ENCODE measurements at places on chromosomes 6 and 20. TPM values are rescaled to one million over a fixed set of nuclear protein-coding genes. Genes with fewer than 3 reads are reported as not detected.
A peak's percentile ranks its signal among the peaks of the same experiment; 100 is the strongest.

DNA sequence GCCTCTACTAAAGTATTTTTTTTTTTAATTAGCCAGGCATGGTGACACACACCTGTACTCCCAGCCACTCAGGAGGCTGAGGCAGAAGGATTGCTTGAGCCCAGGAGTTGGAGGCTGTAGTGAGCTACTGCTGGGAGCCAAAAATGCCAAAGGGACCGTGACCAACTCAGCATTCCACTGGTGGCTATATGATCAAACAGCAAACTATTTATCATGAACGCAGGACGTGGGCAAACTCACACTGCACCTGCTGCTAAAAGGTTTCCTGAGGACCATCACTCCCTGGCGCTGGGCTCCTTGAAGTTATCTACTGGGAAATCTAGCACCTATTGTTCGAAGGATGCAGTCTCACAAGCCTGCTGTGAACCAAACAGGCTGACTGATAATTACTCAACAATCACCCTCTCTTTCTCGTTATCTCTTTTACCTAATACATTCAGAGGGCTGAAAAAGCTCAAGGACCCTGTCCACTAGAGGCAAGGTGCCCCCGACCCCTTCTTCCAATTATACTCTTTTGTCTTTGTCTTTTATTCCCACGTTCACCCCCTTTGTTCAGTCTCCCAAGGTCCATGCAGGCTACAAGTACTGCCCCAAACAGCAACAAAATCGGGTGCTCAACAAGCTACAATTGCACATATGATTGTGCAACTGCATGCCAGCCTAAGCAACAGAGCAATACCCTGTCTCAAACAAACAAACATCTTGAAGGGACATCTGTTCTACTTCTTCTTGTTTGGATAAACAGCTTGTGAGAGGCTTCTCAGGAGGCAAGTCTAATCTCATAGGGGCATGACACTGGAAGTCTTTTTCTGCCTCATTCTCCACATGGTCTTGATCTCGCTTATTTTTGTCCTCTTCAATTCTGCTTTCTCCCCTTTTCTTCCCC, 47.7 kb upstream of the PLN start:
- H3K36me3 ChIP-seq: no peaks in the 10 kb centered on the region
- no peaks in the 10 kb centered on the region for H3K4me1 ChIP-seq
- no peak for DNase-seq

- H3K36me3 ChIP-seq: no peaks in the 10 kb centered on the region
- peak; percentile 16 for DNase-seq
- H3K27me3 ChIP-seq: no peaks in the 10 kb centered on the region
- no peak overlapping the region for H3K4me3 ChIP-seq
- H3K4me1 ChIP-seq: no peaks in the 10 kb centered on the region
These were observed 37.4 kb downstream of the PLAGL1 start for GRCh38 chr6:143970456-143971218.

- DNase-seq: peak; percentile 96
- H3K27me3 ChIP-seq: peaks cover 5% of the 10 kb centered on the region
- no peaks in the 10 kb centered on the region for H3K36me3 ChIP-seq
These were observed at the start of gene COL12A1 for GRCh38 chr6:75205776-75206575. Gene COL12A1 (minus strand): TSS chr6:75206053. CDS start chr6:75202792, 3,261 bp downstream.

DNA sequence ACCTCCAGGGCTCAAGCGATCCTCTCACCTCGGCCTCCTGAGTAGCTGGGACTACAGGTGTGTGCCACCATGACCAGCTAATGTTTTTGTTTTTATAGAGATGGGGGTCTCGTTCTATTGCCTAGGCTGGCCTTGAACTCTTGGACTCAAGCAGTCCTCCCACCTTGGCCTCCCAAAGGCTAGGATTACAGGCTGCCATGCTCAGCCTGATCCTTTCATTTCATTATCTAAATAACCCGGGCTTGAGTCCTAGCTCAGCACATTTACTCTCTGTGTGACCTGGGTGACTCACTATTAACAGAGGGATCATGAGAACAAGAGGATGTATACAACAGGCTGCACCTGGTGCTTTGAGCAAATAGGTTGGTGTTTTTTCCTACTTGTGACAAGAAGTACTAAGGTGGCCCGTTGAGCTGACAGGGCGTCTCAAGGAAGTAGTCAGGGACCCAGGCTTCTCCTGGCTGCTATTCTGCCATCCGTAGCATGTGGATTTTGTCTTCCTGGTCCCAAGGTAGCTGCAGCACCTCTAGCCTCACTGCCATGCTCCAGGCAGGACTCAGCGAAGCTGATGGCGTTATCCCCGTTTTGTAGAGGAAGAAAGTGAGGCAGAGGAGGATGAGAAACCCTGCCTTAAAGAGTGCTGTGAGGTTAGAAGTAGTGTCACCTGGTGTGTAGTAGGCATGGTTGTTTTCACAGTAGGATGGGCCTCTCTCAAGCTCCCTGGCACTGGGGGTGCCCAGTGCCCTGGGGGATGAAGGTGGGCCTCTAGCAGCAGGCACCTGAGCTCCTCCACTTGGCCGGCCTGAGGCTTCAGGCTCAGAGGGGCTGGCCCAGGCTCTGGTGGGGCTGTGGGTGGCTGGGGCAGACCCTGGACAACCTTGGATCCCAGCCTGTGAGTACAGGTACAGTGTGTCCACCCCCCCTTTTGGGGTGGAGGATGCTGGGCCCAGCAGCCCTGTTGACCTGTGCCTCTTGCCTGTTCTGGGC, 62.4 kb downstream of the ADNP start:
- no peak overlapping the region for H3K4me3 ChIP-seq
- no peak overlapping the region for H3K27ac ChIP-seq
- H3K36me3 ChIP-seq: no peaks in the 10 kb centered on the region
- no peaks in the 10 kb centered on the region for H3K4me1 ChIP-seq
- no peaks in the 10 kb centered on the region for H3K27me3 ChIP-seq

DNA sequence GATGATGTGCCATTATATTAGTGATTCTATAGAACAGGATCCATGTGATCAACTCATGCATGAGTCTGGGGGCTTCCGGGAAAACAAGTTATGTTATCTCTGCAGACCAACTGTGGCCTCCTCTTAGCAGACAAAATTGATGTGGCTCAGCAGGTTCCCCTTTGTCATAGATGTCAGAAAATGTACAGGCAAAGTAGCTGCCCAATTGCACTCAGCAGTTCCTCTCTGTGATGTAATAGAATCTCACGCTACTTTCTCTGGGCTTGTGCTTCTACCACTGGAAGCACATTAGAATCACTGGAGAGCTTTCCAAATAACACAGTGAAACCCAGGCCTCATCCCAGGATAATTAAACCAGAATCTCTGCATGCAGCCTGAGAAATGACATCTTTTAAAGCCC, 253.1 kb downstream of the SLC24A3 start:
- no peaks in the 10 kb centered on the region for H3K27me3 ChIP-seq
- no peak overlapping the region for H3K27ac ChIP-seq
- no peak for DNase-seq
- no peaks in the 10 kb centered on the region for H3K4me1 ChIP-seq

- no peaks in the 10 kb centered on the region for H3K27me3 ChIP-seq
- H3K27ac ChIP-seq: no peak overlapping the region
- no peaks in the 10 kb centered on the region for H3K4me1 ChIP-seq
- no peak overlapping the region for H3K4me3 ChIP-seq
These were observed 74.1 kb upstream of the TOX2 start for GRCh38 chr20:43840382-43841070.

DNA sequence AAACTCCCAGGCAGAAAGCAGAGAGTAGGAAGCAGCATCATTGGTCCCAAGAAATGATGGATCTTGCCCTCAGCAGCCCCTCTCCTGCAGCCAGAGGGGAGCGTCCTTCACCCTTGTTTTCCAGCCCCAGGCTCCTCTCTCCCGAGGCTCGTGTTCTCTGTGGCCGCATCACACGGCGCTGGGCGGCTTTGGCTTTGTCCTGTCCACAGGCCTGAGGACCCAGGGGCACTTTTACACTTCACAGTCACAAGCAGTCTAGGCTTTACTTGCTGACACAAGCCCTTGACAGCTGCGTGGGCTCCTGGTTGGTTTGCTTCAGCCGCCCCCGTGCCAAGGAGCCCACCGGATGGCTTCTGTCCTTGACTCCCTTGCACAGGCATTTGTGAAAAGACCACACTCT, 175.4 kb upstream of the THBS2 start:
- peak overlapping the region; percentile 78 for H3K27ac ChIP-seq
- H3K27me3 ChIP-seq: no peaks in the 10 kb centered on the region
- no peak overlapping the region for H3K4me3 ChIP-seq
- no peaks in the 10 kb centered on the region for H3K36me3 ChIP-seq

- H3K27ac ChIP-seq: no peak overlapping the region
- no peaks in the 10 kb centered on the region for H3K36me3 ChIP-seq
- no peaks in the 10 kb centered on the region for H3K4me1 ChIP-seq
- no peak for DNase-seq
These were observed 103.5 kb downstream of the EDN3 start for GRCh38 chr20:59403962-59404314.

DNA sequence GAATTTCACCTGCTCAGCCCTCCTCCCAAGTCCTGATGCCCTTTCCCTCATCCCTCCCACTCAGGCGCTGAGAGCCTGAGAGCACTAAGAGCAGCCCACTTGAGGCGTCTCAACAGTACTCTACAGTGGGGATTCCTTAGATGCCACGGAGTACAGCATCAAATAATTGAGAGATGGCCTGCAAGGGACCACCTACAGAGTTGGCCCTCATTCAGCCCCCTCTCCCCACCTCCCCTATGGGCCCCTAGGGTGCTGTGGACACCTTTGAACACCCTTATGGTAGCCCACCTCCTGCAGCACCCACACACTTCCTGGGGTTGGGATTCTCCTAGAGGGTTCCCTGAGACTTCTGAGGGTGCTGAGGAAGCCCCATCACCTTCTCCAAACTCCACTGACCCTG, 37.1 kb upstream of the SIRPG start:
- no peaks in the 10 kb centered on the region for H3K27me3 ChIP-seq
- H3K4me1 ChIP-seq: no peaks in the 10 kb centered on the region
- no peak overlapping the region for H3K27ac ChIP-seq
- DNase-seq: no peak

RPS6KA2 gene
- total RNA-seq: 153 TPM

- H3K4me1 ChIP-seq: peaks cover 20% of the 10 kb centered on the region
- H3K27me3 ChIP-seq: no peaks in the 10 kb centered on the region
- DNase-seq: peak; percentile 18
- no peak overlapping the region for H3K27ac ChIP-seq
- H3K36me3 ChIP-seq: no peaks in the 10 kb centered on the region
These were observed 299.7 kb downstream of the PLCB1 start for GRCh38 chr20:8431538-8432434.

DNA sequence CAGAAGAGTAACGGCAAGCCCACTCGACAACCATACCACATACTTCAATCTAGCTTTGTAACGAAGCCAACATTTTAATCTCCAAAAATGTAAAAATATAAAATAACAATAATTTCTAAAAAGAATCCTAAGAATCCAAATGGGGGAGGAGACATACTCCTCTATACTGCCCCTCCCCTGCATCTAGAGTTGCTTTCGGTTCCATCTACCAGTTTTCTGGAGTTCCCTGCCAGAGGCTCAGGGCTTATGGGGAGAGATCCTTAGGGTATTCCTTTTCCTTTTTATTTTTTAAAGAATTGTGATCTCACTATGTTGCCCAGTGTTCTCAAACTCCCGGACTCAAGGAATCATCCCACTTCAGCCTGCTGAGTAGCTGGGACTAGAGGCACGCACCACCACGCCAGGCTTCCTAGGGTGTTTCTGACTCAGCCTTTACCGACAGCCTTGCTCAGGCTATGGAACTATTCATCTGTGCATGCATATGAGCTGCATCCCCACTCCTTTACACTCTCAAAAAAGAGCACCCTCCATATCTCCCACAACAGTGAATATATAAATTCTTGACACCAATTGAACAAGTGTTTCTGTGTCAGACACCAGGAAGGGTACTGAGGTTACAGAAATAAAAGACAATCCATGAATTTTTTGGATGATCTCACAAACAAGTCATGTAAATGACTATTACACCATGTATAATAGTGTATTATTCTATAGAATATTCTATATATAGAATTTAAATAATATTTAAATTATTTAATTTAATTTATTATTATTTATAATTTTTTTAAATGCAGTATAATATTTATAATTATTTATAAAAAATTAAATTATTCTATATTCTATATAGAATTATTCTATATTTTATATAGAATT, 40.7 kb upstream of the UBR2 start:
- no peaks in the 10 kb centered on the region for H3K4me1 ChIP-seq
- DNase-seq: no peak
- H3K36me3 ChIP-seq: no peaks in the 10 kb centered on the region
- H3K27ac ChIP-seq: no peak overlapping the region
- no peaks in the 10 kb centered on the region for H3K27me3 ChIP-seq

PDE10A gene
- total RNA-seq: 5.9 TPM

- H3K27ac ChIP-seq: no peak overlapping the region
- H3K36me3 ChIP-seq: no peaks in the 10 kb centered on the region
- no peak for DNase-seq
- no peak overlapping the region for H3K4me3 ChIP-seq
- no peaks in the 10 kb centered on the region for H3K4me1 ChIP-seq
These were observed 103.6 kb downstream of the JPH2 start for GRCh38 chr20:44083220-44083933.

DNA sequence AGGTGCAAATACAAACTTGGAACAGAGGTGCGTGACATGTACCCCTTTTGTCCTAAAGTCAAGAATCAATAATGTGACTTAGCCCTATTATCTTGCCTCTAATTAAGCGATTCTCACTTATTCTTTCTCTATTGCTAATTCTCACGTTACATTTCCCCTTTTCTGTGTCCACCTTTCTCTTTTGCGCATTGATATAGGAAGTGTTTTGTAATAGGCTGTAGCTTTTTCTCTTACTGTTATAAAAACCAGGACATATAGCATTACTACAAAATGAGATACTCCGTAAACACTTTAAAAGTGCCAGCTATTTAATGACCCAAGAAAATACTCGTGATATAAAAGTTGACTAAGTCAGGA, 669 bp upstream of the TMEM30A start:
- DNase-seq: no peak
- peak overlapping the region; percentile 37 for H3K4me3 ChIP-seq
- H3K27ac ChIP-seq: peak overlapping the region; percentile 84
- no peaks in the 10 kb centered on the region for H3K36me3 ChIP-seq
- no peaks in the 10 kb centered on the region for H3K4me1 ChIP-seq
- no peaks in the 10 kb centered on the region for H3K27me3 ChIP-seq

GRCh38 chr6:166503167-166503744, 83.2 kb downstream of the RAMACL start:
- H3K36me3 ChIP-seq: no peaks in the 10 kb centered on the region
- H3K27me3 ChIP-seq: no peaks in the 10 kb centered on the region
- no peak overlapping the region for H3K4me3 ChIP-seq
- no peaks in the 10 kb centered on the region for H3K4me1 ChIP-seq

RAMACL gene
- 10.8 TPM for total RNA-seq

- H3K27ac ChIP-seq: no peak overlapping the region
- peaks cover 13% of the 10 kb centered on the region for H3K4me1 ChIP-seq
- no peak for DNase-seq
- H3K36me3 ChIP-seq: no peaks in the 10 kb centered on the region
- no peak overlapping the region for H3K4me3 ChIP-seq
These were observed 23.8 kb upstream of the SAMHD1 start for GRCh38 chr20:36975099-36975818.

- no peaks in the 10 kb centered on the region for H3K36me3 ChIP-seq
- H3K4me1 ChIP-seq: no peaks in the 10 kb centered on the region
- H3K4me3 ChIP-seq: no peak overlapping the region
- DNase-seq: no peak
- H3K27ac ChIP-seq: no peak overlapping the region
These were observed 68.0 kb upstream of the KCNQ5 start for GRCh38 chr6:72553531-72554511.

RTF2 gene
- 63.3 TPM for total RNA-seq

PLN gene
- 13.6 TPM for total RNA-seq
